ENCODE measurements at places on chromosomes 16 and 17.

- DNase-seq, result no peak
Measured at GRCh38 chr16:80718480-80719220, 85.7 kb downstream of the CDYL2 start.

- no peak for DNase-seq
Measured at GRCh38 chr17:75909051-75909811, 4.5 kb upstream of the MRPL38 start.

GRCh38 chr16:64133366-64133765, 988.5 kb downstream of the CDH11 start:
- DNase-seq, result no peak

DNA sequence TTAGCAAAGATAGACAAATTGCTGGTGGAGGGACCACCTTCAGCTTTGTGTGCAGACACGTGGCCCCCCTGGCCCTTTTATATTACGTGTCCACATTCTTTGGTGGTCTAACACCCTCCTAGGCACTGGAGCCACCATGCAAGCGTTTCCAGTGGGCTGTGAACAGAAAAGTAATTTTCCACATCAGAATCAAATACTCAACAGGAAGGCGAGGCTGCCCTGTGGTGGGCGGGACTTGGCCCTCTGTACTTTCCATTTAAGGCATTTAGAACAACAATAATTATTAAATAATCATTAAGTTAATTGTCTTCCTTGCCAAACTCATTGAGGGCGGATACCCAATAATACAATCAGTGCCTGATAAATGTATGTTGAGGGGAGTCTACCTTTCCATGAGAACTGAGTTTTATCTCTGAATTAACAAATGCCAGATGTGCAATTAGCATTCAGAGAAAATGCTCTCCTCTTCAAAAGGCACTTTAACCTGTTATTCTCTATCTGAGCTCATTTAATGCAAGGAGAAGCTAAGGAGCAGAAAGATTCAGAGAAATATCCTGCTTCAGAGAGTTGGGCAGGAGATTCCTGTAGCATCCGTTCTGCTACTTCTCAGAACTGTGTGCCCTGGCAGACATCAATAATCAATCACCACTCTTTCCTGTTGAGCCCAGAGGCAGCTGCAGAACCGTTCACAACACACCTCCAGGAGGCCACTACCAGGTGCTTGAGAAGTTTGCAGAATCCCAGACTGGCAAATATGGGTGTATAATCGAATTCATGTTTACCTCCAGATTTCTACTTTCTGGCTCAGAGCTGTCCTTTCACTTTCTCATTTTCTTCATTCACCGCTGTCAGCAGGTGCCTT, 109.4 kb downstream of the CMIP start:
- DNase-seq, result no peak

DNA sequence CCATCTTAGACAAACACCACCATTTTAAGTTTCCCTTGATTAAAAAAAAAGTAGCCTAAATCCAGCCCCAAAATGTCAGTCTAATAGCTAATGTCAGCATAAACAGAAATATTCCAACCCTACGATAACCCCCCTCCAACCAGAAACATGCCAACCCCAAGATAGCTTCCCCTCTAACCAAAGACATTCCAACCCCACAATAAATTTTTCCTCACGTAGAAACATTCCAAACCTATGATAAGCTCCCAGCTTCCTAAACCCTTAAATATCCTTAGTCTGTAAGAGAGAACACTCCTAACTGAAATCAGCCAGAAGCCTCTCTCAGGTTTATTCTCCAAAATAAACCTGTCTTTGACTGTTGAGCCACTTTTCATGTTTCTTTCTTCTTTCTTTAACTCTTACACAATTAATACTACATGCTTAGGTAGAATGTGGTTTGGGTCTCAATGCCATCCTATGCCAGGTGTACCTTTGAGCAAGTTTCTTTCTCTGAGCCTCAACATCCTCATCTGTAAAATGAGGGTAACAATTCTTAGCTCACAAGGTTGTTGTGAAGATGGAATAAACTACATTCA, 10.5 kb upstream of the KRT38 start:
- no peak for DNase-seq

DNA sequence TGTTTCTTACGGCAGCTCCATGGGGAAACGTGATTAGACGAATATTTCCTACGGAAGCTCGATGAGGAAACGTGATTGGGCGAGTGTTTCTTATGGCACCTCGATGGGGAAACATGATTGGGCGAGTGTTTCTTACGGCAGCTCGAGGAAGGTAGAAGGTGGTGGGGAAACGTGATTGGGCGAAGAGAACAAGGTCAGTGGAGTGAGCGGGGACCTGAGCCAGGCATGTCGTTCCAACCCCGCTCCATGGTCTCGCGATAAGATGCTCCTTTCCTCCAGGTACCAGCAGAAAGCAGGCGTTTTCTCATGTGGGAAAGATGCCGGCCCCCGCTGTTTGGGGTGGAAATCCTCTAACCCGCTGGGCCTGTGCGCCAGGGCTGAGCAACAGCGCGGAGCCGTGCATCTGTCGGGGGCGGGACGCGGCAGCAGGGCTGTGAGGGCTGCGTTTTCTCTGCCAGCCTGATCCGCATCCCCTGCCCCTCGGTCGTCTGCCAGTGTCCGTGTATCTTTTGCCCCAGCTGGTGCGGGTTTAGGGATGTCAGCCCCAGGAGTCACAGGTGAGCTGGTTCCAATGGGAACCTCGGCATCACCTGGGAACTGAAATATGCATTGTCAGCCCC, 25.6 kb upstream of the DOC2B start:
- no peak for DNase-seq

DNA sequence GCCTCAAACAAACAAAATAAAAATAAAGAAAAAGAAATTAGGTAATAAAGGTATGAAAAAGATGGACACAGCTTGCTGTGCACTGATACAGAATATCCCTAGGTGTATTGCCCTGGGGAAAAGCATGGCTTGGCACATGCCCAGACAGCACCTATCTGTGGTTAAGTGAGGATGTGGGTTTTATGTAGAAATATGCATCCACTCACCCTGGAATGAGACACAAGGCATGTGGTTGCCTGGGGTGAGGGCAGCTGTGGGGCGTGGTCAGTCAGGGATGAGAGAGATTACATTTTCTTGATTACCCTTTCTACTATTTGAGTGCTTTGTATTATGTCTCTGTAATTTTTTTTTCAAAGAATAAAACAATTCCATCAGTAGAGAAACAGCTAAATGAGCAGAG, 6.9 kb downstream of the PLLP start:
- DNase-seq, result no peak

GRCh38 chr17:71917715-71918114, 203.1 kb upstream of the SOX9 start:
- DNase-seq, result no peak

DNA sequence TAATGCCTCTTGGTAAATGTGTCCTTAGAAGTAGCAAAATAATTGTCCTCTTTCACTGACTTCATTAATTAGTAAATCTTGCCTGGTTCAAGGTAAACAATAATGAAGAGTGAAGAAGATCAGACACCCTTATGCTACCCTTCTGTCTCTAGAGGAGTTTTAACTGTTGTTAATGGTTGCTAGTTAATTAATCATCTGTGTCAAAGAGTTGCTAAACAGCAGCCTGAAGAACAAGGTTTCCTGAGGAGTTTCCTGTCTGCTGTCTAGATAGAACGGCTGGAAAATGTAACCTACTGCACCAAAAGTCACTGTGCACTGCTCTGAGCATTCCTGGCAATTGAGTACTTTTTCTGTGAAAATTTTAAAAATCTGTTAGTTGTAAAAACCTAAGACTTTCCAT, 131.3 kb downstream of the NLK start:
- DNase-seq, result no peak

DNA sequence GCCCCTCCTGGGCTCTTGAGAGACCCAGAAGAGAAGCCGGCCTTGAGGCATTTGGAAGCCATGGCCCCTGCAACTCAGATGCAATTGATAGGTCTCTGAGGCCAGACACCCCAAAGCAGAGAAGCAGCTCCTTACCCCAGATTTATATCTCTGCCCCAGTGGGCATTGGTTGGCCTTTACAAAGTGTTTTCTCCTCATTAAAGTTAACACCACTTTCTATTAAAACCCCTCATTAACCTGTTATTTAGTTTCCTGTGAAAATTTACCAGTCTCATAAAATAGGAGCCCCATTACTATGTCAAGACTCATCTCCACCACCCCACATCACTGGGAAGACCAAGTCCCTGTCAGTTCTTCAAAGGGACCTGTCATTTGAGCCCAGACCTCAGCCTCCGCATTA, at the start of gene KRT35:
Gene KRT35 (minus strand): TSS at position 116 of the 400 bp plus-strand sequence. CDS start 54 bp downstream, at position 62.
- DNase-seq, result no peak

GRCh38 chr17:40648384-40648968, 858 bp upstream of the SMARCE1 start:
- no peak for DNase-seq

- no peak for DNase-seq
Measured at GRCh38 chr16:11329891-11330290, 15.4 kb upstream of the RMI2 start.

DNA sequence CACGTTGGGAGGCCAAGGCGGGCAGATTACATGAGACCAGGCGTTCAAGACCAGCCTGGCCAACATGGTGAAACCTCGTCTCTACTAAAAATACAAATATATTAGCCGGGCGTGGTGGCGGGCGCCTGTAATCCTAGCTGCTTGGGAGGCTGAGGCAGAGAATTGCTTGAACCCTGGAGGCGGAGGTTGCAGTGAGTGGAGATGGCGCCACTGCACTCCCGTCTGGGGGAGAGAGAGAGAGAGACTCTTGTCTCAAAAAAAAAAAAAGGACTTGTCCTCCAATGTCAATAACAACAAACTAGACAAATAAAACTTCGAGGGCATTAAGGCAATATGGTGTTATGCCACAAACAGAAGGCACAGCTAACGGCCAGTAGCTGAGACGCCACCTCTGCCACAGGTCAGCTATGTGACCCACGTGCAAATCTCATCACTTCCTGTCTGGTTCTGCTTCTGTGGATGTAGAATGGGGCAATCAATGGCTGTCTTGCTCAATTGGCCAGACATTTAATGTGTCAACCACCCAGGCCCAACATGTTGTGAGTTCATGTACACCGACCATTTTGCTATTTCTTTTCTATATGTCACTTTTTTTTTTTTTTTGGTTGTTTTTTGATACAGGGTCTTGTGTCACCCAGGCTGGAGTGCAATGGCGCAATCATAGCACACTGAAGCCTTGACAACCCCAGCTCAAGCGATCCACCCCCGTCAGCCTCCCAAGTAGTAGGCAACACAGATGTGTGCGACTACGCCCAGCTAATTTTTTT, 834 bp upstream of the TXNDC11 start:
- peak; percentile 39 for DNase-seq

DNA sequence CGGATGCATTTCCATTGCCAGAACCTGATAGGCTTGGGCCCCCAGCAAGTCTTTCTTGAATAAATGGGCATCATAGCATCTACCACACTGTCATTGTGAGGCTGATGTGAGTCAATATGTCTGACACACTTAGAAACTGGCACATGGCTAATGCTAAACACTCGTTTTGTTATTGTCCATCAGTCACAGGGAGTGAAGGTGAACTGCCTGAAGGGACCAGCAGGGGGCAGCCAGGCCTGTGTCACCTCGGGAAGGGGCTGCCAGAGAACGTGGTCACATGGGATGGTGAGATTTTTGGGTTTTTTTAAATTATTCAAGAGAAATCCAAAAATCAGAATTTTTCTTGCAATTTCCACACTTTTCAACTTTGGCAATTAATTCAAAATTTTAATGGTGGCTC, 831 bp upstream of the RCVRN start:
- DNase-seq, result no peak

- DNase-seq, result no peak
Measured at GRCh38 chr17:36055921-36056520, 8.1 kb upstream of the CCL18 start.

DNA sequence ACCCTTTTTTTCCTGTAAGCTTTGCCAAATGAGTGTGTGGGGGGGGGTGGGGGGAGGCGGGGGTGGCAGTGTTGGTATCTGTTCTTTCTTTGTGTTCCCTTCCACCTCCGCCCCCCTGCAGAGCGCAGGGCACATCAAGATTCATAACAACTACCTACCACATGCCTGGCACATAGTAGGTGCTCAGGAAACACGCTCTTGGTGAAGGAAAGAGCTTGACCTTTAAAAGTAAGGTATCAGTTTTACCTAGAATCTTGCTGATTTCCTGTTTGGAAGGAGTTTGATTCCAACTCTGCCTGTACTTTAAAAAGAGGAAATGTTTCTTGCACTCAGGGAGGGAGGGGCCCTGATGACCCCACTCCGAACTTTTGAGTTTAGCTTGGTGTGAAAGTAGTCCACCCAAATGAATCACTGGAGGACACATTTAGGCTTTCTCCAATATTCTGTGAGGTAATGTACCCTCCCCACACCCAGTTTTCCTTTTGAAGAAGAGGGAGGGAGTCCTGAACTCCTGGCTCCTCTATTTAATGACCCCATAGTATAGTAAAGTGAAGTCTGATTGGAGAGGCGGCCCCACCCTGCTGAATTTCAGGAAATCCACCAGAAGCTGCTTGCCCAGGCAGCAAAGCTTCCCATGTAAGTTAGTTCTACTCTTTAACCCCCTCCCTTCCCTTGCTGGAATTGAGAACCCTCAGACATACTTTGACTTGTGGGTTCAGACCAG, 560 bp upstream of the FAM20A start:
- DNase-seq, result no peak

All from thoracic aorta (tissue), 2 donors.